ENCODE measurements at places on chromosomes 16 and 17.
A peak's percentile ranks its signal among the peaks of the same experiment; 100 is the strongest.

DNA sequence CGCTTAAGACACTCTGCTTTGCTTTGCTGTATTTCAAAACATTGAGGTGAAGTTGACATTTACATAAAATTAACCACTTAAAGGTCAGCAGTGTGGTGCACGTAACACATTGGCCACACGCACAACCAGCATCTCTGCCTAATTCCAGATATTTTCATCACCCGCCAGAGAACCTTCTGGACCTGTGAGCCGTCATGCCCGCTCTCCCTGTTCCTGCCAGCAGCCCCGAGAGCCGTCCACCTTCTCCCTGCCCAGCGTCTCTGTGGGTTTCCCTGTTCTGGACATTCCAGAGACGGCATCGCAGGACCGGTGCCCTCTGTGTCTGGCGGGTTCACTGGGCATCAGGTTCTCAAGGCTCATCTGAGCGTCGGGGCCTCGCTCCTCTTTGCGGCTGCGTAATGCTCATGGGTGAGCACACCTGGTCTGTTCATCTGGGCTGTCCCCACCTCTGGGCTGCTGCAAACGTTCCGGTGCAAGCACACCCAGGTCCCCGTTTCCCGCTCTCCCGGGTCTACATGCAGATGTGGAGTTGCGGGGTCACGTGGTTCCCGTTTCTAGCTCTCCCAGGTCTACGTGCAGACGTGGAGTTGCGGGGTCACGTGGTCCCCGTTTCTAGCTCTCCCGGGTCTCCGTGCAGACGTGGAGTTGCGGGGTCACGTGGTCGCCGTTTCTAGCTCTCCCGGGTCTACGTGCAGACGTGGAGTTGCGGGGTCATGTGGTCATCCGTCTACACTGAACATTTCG lies 48.1 kb upstream of the GNG13 start:
- DNase-seq: no peak

GRCh38 chr16:58536278-58536677 lies 21.0 kb downstream of the SETD6 start:
- DNase-seq: no peak

DNA sequence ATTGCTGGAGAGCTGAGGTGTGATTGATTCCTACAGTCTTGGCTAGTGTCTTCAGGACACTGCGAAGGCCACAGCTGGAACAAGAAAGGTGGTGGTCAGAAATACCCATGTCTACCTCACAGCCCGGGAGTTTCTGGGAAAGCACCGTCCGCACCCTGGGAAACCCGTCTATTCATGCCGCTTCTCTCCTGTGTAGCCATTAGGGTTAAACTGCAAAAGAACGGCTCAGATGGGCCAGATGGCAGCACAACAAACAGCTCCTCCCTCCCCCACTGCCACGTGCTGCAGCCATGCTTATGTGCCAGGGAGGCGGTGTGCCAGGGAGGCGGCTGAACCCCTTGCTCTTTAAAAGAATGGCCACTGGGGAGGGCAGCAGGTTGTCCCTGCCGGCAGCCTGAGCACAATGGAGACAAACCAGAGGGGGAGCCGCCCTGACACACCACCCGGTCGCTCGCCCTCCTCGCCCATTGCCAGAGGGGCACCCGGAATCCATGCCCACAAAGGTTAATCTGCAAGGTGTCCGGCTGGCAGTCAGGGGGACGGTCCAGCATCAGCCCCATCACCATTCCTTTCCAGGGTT lies 65.2 kb downstream of the CYTH1 start:
- DNase-seq: peak; percentile 85

DNA sequence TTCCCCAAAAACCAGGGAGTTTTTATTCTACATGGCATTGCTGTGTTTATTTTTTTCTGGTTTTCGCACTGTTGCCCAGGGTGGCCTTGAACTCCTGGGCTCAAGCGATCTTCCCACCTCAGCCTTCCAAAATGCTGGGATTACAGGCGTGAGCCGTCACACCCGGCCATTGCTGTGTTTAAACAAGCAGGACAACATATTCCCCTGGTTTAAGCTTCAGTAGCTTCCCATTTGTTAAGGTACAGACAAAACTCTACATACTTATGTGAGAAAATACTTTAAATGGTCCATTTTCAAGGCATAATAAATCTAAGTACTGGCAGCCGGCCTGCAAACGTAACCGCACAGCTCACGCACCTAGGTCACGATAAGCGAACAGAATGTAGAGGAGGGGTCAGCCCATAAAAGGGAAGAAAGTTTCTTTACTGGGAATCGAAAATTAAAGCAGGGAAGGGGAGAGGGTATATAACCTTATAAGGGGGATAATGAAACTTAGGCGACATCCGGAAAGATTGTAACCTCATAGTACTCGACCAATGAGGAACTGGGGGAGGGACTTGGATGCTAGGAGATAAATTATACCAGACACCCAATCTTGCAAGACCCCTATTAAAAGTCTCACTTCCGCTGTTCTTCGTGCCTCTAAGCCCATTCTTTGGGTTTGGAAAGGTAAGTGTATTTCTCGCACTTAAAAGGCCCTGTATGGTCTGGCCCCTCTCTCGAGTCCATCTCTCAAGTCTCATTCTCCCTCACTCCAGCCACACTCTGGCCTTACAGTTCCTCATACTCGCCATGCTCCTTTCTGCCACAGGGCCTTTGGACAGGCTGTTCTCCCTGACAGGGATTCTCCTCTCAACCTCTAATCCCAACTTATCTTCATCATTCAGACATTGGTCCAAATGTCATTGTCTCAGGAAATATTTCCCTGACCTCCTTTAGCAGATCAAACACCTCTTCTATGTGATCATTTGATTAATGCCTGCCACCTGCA lies 59.2 kb downstream of the TEX14 start:
- DNase-seq: no peak

DNA sequence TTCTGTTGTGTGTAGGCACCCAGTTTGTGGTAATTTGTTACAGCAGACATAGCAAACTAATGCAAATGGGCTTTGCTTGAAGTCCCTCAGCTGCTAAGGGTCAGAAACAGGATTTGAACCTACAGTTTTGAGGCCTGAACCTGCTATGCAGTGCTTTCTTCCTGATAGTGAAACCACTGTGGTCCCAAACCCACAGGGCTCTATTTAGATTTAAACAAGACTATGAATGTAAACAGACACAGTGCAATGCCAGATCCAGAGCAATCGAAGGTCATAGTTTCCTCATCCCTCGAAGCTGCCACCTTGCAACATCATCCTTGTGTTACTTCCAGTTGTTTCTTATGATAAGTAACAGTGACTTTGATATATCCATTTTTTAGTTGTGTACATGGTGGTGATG lies 630.2 kb downstream of the WWOX start:
- DNase-seq: no peak

GRCh38 chr17:27586203-27586721 lies 44.7 kb upstream of the LGALS9 start:
- DNase-seq: no peak

DNA sequence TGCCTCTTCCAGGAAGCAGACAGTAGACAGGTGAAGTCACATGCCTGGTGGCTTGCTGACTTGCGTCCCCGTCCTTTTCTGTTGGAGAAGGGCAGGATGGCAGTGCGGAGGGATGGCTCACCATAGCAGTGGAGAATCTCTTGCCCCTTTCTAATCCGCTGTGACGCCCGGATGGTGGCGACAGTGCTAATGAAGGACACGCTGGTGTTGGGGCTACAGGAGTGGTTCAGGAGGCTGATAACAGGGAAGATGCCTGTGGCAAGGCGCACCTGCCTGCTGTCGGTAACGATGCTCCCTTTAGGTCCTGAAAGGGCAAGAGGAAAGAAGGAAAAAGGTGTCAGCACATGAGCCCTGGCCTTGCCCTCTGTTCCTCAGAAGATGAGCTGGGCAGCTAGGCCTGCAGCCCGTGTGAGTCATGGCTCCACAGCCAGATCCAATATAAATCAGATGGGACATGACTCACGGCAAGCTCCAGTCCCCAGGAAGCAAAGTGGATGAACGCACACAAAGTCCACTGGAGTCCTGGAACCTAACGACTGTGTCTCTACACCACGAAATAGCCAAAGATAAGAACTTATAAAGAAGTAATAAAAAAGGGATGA lies 25.5 kb downstream of the SERPINF1 start:
- DNase-seq: no peak

DNA sequence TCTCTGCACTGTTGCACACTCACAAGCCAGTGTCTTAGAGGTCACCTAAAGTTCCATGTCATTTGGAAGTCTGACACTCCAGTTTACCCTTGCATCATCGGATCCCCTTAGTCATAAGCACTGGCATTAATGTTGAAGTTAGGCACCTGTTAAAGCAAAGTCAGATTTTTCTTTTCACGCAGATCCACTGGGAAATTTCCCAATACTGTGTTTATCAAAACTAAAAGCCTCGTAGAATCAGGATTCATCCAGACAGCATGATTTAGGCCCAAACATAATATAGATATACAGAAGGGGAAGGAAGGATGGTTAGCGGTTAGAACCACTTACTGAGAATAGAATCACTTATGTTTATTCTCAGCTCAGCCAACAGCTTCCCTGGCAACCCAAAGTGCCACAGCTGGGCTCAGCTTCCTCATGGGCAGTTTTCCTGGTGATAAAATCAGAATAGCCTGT lies 30.1 kb upstream of the HAPSTR1 start:
- DNase-seq: no peak

DNA sequence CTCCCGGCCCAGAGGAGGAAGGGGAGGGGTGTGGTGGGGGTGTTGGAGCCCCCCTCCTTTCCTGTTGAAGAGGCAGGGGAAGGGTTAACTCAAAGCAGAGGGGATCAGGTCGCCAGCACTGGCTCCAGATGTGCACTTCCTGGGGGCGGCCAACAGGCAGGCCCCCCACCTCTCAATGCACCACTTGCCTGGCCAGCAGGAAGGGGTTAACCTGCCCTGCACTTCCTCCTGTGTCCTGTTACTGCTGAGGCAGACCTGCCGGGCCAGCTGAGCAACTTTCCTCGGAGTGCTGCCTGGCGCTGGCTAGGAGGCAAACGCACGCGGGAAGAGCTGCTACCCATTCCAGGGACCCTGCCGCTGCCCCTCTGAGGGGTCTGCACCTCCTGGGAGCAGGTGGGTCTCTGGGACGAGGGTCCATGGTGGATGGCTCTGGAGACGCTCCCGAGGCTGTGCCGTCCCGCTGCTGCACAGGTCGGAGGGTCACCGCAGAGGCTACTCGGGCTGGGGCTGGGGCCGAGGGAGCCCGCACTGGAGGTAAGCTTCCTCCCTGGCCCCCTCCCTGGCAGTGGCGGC lies at the start of gene EPN3:
EPN3 (plus strand) TSS at position 284 of the 573 bp plus-strand sequence. CDS start 3,822 bp downstream, outside the sequence.
- DNase-seq: no peak

DNA sequence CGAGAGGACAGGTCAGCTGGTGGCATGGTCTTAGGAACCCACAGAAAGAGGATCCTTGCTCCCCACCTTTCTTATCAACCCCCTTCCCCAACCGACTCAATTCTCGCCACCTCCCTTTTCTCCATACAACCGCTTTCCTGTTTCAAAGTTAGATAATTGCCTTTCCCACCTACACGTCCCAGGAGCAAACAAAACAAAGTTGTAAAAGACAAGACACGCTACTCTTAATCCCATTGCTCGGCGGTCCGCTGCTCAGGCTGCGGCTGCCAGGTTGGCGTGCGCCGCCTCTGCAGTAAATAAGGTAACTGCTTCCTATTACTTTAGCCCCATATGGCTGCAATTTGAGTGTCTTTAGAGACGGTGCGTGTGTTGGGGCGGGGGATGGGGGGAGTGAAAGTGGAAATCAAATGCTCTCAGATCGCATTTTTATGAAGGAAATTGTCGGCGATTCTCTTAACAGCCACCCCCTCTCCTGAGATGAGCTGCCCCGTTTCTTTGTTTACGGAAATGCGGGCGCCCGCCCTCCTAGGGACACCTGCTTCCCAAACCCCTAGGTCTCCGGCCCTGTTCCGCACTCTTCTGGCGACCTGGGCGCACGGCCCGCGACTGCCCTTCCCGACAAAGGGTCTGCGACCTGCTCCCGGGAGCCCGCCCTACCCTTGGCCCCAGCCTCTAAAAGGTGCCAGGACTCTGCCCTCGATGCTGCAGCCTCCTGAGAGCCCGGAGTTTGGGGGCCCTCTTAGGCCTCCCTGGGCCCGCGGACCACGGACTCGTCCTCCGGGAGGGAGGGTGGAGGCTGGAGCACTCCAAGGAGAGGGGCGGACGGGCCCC lies 3.7 kb upstream of the CBX8 start:
- DNase-seq: peak; percentile 90

GRCh38 chr17:50258647-50259476 lies 15.4 kb upstream of the TMEM92 start:
- no peak for DNase-seq

- no peak for DNase-seq
These were observed 12.7 kb downstream of the TEX2 start for GRCh38 chr17:64250233-64250835.

- no peak for DNase-seq
These were observed 8.4 kb downstream of the CLUH start for GRCh38 chr17:2703181-2703580.

GRCh38 chr16:83224642-83225041 lies 583.1 kb upstream of the HSBP1 start:
- DNase-seq: no peak

- no peak for DNase-seq
These were observed 92.1 kb downstream of the RAP1GAP2 start for GRCh38 chr17:2888326-2888725.

- no peak for DNase-seq
These were observed 79.1 kb upstream of the C16orf82 start for GRCh38 chr16:26987597-26988010.

- DNase-seq: no peak
These were observed 32.1 kb downstream of the JPH3 start for GRCh38 chr16:87634411-87634810.

GRCh38 chr17:72116661-72117521 lies 3.9 kb upstream of the SOX9 start:
- DNase-seq: no peak

- DNase-seq: peak; percentile 72
These were observed 123.8 kb downstream of the GOSR1 start for GRCh38 chr17:30600830-30601494.

- DNase-seq: no peak
These were observed 37.2 kb downstream of the MAP2K6 start for GRCh38 chr17:69451416-69452394.

DNA sequence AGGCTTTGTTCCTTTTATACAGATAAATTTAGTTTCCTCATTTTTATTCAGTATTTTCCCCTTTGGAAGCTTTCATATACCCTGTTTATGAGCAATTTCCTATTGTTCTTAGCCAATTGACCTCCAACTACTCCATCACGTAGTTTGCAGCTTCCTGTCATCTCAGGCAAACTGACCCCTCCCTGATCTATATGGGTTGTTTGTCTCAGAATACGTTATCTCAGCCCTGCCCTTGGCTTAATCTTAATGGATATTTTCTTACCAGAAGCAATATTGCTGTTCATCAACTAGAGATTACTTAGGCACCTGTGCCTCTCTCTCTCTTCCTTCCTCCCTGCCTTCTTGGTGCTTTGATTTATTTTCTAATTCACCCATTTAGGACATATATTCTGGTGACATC lies 81.2 kb downstream of the ZNF18 start:
- no peak for DNase-seq

GRCh38 chr17:66836063-66837005 lies 1.4 kb downstream of the CACNG5 start:
- DNase-seq: peak; percentile 51

Measured in NCI-H82 (cell line).